ENCODE measurements at places on chromosomes 6 and 20. TPM values are rescaled to one million over a fixed set of nuclear protein-coding genes. Genes with fewer than 3 reads are reported as not detected.

The TSBP1 gene
- not detected for total RNA-seq

- DNase-seq, result no peak
These were observed 1138.9 kb upstream of the ADGRB3 start for GRCh38 chr6:67496191-67496590.

- no peak for DNase-seq
These were observed 1.1 kb downstream of the NFATC2 start for GRCh38 chr20:51541189-51542032.

The HSPA12B gene
- total RNA-seq, result not detected

- DNase-seq, result no peak
These were observed 31.0 kb downstream of the UNC5CL start for GRCh38 chr6:41008011-41008410.

DNA sequence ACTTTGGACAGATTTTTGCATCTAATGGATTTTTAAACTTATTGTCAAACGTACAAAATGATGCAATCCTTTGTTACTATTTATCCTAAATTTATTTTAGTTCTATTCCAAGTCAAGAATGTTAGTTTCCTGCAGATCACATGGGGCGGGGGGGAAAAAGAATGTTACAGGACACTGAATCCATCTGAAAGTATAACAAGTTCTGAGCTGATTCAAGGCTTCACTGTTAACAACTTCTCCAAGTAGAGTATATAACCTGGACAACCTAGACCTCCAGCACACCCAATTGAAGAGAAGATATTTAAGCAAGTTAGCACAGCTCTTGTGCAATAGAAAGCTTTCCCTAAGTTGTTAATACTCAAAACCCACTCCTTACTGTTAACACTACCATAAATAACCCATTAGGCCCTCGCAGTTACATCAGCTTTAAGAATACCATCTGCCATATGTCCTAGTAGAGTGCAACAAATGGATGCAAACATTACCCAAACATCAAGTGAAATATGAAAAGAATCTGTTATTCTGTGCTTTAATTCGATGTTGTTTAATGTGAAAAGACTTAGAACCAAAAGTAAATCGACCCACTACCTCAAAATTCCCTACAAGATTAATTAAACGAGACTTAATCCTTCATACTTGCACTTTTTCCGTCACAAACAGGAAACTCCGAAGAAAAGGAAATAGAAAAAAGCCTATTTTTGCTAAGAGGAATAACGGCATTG lies 1.3 kb downstream of the SEC63 start:
- DNase-seq, result no peak

The PNPLA1 gene
- total RNA-seq, result 0.29 TPM

All from PC-3 (cell line).